Stimulated activated CD8-positive, alpha-beta memory T cell treated with anti-CD3 and anti-CD28 coated beads, Interleukin-15, amount 100 ng/mL, for 24 hours (primary cell): ENCODE measurements at places on chromosomes 2 and 18.

DNA sequence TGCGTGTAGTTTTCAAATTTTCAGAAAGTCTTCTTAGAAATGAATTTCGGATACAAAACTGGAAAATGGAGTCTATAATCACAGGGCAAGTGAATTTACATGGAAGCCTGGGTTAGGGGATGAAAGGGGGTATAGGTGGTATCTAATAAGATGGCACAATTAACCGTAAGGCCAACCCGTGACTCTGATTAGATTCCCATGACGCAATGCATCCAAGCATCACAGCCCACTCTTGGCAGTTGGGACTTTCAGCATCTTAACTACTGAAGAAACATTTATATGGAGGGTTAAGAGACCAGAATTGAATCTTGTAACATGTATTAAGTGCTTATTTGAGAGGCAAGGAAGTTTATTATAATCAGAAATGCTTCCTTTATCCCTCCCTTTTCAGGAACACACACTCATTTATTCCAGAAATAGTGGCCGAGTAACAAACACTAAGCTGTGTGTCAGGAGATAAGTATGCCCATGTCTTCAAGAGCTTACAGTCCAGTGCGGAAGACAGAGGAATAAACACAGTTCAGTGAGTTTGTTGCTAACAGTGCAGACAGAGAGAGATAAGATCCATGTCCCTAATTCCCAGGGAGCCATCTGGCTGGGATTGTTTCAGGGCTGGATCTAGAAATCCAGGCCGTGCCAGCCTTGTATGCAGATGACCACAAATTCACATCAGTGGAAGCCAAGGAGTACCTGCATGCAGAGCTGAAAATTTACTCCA, 151.2 kb downstream of the ANTXR1 start:
- no peak for DNase-seq

DNA sequence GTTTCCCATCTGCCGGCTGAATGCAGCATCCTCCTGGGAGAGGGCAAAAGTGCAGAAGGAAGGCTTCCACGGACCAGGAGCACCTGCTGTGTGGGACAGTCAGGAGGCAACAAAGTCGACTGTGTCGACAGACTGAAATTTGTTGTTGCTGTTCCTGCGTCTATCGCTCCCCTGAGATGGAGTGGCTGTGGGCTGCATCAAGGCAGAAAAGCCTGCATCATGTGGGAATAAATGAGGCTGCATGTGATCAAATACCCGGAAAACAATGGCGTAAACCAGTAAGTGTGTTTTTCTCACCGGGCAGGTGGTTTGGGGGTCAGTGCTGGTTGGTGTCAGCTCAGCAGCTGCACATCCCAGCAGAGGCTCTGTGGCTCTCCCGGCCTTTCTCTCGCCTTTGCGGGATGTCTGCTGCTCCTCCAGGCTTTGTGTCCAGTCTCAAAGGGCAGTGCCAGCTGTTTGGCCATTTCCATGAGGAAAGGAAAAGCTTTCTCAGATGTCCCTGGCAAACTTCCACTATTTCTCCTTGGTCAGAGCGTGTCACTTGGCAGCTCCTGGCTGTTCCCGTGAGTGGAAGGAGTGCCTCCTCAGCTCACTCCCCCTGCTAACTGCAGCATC, 262.4 kb downstream of the NDUFA10 start:
- DNase-seq = no peak

DNA sequence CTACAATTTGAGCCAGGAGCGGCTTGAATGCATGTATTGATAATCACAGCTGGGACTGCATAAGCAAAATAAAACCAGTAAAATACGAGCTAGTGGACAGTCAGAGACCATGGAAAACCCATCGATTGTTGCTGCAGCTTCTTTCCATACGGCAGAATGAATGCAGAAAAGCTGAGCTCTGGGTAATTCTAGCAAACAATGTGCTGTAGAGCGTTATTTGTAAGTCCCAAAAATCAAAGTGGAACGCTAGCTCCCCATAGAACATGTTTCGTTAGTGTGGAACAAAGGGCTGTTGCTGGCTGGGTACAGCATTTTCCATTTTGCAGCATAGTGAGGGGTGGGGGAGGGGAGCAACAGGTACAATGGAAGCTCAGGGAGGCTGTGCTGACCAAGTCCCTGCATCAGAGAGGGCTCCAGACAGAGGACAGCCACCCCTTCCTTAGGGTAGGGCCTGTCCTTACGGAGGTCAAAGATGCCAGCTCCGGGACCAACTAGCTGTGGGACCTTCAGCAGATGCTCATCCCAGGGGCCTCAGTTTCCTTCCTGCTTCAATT, 74.1 kb downstream of the BOD1L2 start:
- no peak for DNase-seq

GRCh38 chr2:67997528-67997900, 65.3 kb downstream of the C1D start:
- no peak for DNase-seq

DNA sequence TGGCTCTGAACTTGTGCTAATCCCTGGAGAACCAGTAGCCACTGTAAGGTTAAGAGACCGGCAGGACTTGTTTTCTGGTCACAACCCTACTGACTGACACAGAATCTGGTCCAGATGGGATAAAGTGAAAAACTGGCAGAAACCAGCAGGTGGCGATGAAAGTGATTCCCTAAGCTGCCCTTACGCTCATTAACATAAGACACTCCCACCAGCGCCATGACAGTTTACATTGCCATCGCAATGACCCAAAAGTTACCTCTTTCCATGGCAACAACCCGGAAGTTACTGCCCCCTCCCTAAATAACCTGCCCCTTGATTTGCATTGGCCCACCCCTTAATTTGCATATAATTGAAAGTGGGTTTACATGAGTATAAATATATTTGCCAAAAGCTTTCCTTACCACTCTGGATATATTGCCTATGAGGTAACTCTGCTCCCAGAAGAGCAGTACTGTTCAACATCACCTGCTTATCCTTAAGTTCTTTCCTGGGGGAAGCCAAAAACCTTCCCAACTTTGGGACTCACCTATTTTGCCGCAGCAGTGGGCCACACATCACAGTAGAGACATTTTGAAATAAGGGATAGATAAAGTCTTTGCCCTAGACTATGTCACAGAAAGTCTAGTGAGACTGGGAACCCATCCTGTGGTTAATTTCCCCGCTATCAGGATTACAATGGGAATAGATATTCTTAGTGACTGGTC, 35.8 kb upstream of the AFF3 start:
- no peak for DNase-seq

- no peak for DNase-seq
Measured at GRCh38 chr18:5251117-5251516, 44.4 kb downstream of the ZBTB14 start.

- no peak for DNase-seq
Measured at GRCh38 chr2:23007631-23008235, 377.2 kb upstream of the KLHL29 start.

GRCh38 chr2:177211169-177211568, 1.4 kb upstream of the HNRNPA3 start:
- DNase-seq = no peak

DNA sequence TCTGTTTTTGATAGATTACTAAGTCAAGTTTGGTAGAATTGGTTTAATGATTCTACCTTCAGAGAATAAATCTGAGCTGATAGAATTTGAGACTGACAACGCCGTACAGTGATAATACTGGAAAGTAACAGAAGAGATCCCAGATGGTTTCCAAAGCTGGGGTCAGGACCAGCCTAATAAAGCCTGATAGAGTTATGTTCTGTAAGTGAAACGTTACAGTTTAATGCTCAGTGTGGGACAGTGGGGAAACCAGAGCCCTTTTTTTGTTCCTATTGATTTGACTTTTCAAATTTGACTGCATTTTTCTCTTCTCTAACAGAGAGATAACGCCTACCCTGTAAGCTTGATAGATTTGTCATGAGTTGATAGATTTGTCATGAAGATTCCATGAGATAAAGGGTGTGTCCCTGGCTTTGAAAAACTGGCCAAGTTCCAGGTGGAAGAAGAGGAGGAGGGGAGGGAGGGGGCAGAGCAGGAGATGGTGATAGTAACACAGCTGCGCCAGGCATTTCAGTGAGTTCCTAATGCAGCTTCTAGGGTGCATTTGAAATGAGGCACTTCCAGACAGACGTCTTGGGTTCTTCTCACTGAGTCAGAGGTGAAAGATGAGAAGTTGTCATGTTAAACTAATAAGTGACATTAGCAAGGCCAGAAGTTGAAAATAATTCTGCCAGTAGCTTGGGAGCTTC, 65.1 kb downstream of the CERS6 start:
- DNase-seq = no peak

DNA sequence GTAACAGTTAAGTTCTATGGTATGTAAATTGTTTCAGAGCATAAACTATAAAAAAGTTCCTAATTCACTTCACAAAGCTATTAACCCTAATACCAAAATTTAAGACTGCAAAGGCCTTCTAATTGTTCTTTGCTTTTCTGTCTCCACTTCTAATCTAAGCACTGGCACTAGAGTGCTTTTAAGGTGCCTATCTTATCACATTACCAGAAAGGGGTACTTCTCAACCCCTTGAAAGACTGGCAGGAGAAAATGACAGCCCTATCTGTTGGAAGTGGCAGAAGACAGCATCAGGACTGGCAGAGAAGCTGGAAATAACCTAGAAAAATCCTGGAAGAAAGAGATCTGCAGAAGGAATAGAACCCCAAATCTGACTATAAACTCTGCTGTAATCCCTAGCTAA, 10.3 kb downstream of the CNRIP1 start:
- no peak for DNase-seq

- no peak for DNase-seq
Measured at GRCh38 chr18:7872569-7872968, 305.5 kb downstream of the PTPRM start.

DNA sequence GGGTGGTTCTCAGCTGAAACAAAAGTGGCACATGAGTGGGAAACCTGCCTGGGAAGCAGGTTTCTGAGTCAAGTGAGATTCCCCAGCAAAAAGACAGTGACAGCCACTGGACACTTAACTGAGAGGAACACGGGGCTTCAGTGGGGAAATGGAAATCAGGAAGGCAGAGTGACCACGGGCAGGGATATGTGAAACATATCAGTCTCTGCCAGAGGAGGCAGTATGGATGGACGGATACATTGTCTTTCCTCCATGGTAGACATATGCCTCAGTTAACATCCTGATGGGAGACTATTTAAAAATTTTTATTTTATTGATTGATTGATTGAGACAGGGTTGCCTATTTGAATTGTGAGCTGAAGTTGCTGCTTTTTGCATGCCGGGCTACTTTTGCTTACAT, 292.1 kb downstream of the NBAS start:
- DNase-seq = no peak

DNA sequence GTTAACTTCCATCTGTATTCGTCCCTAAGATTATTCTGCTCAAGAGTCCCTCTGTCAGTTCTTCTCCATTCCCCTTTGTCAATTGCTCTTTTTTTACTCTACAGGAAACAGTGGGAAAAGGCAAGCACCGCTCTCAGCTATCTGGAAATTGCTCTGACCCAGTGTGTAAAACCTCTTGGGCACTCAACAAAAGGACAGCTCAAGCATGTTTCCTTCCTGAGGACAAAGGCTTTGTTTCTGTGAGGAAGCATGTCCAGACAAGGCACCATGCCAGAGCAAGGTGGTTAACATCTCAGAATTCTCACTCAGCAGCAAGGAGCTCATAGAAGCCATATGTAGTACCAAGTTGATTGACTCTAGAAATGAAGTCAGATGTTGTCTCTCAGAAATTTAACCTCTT, 735.6 kb downstream of the TSN start:
- no peak for DNase-seq

GRCh38 chr2:205739620-205740019, 57.3 kb downstream of the NRP2 start:
- no peak for DNase-seq

DNA sequence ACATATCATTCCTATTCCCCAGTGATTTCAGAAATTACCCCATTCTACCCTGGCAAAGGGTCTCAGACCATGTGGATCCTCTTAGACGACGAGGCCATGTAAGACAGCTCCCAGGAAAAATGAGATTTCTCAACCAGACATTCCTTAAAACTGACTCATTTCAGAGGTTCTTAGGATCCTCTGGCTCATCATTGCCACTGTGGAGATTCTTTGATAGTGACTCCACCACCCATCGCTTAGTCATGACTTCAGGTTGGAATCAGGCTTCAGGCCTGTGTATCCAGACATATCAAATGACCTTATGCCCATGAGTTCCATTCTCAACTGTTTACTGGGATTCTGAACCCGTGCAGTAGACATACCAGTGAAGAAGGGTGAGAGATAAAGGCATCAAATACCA, 245.6 kb upstream of the TCF4 start:
- no peak for DNase-seq

DNA sequence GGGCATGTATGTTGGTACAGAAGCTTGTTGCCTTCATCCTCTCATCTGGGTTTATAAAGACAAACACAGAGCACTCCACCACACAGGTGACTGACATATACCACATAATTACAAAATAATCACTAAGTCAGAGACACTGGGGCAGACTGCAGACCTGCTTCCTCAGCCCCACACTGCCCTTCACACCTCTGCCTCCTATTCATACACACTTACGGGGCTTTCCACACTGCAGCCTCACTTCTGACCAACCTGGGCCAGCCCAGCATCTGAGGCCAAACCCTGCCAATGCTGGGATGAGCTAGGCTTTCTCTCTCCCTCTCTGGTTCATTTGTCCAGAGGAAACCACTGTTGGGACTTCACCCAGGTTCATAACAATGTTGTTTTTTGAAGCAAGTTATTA, 4.5 kb downstream of the EMX1 start:
- DNase-seq = no peak

DNA sequence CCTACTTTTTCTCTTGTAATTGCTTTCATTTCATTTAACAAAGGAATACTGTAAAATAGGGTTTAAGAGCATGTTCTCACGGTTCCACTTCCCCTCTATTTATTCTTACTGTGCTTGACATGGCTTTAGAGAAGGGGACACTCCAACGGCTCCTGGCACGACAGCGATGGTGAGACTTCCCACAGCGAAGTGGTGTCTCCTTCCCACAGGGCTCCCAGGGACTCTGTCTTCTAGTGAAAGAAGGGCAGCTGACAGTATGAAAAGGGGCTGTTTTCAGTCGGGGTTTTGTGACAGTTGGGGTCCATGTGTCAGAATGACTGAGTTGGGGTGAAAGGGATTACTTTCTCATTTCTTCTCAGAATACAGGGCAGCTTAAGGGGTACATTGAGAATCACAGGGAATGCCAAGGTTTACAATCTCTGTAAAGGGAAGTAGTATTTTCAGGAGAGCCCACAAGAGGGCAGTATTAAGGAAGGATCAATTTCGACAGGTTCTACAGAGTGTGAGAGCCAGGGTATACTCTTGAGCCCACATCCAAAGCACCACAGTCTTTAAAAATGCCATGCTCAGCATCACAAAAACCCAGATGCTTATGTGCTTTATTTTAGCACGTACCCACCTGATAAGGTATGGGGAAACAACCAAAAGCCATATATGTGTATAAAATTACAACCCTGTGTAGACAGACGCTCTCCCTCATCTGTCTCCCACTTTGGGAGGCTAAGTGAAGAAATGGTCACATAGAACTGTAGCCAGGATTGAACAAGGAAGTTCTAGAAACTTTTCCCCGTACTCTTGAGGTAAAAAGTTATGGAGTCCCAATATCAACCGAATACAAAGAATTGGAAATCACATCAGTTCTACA, 31.3 kb upstream of the RAPGEF4 start:
- no peak for DNase-seq

DNA sequence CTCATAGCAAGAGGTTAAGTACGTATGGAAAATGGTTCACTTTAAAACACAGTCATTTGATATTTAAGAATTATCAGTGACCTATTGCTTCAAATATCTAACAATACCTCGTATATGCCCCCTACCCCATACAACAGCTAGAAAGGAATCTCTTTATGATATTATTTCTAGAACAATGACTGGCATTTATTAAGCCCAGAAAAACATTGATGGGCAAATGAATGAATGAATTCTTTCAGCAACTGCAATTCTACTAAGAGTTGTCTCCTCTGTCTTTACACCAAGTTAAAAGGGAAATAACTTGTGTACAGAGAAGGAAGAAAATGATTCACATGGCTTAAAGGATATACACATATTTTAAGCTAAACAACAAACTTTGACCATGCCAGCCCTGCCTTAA, 384.7 kb downstream of the ERBB4 start:
- no peak for DNase-seq
